ENCODE measurements at places on chromosomes 3 and 15.
A peak's percentile ranks its signal among the peaks of the same experiment; 100 is the strongest.

DNA sequence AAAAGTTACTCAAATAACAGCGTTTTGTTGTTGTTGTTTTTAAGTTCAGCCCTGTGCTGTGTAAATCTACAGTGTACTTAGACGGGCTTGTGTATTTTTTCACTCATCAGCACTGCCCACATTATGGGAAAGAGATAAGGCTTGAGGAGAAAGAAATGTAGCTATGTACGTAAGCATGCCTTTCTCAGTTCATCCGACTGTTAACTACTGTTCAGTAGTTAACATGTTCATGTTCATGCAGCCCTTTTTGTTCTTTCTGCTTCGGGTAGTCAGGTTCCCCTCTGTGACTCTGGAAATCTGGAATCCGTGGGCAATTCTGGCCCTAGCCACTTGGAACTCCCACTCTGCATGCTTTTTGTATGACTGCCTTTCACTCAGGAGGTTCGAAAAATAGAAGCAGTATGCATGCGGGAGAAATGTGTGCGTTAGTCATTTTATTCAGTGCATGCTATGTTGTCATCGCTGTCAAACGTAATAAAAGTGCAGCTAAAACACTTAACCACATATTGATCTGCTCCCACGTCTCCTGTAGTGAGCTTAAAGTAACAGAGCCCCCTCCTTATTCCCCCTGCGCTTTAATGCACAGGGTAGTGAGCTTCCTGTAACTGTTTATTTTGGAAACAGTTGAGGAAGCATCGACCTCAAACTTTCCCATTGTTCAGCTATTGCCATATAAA is 283.1 kb upstream of the NR2F2 start:
- DNase-seq = no peak

DNA sequence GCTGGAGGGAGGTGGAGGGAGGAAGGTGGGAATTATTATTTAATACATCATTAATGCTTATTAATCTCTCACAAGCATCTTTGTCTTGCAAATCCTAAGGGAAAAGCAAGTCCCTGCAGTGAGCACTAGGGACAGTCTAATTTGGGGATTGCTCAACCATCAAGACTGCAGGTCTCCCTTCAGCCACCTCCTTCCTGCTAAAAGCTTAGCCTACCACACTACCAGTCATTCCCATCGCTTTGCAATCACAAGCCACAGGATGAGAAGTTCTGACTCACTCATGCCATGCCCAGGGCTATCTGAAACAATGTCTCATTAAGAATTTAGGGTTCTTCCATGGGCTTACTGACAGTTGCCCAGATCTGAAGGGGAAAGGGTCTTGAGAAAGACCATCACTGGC is 51.0 kb upstream of the EIF1B start:
- no peak for DNase-seq

DNA sequence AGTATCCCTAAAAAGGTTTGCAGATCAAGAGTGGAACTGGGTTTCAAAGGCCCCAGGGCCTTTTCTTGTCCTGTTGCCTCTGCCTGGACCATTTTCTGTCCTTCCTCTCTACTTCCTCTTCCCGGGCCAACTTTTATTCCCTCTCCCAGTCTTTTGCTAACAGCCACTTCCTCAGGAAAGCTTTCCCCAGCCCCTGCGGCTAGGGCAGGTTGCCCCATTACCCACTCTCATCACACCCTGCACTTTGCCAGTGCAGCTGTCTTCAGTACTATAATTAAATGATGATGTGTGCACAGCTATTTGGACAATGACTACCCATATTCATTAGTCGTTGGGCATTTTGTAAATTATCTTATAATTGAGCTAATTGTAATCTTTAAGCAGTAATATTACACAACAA is 150.5 kb upstream of the THBS1 start:
- no peak for DNase-seq

DNA sequence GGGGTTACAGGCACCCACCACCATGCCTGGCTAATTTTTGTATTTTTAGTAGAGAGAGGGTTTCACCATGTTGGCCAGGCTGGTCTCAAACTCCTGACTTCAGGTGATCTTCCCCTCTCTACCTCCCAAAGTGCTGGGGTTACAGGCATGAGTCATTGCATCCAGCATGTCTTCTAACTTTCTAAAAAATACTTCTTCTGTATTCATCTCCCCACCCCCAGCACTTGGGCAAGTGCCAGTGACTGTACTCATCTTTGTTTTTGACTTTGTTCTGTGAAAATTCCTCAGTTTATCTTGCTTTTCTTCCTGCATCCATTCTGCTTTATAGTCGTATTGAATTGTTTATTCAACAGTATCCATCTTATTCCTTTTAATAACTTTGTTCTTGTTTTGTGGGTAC is 47.6 kb downstream of the ARIH1 start:
- peak; percentile 31 for DNase-seq

All from CD4-positive, alpha-beta T cell treated with Interleukin-6 for 4 hours (primary cell).